ENCODE measurements at places on chromosomes 13 and 19. TPM values are rescaled to one million over a fixed set of nuclear protein-coding genes. Genes with fewer than 3 reads are reported as not detected.

The PGLYRP2 gene
- not detected for polyA plus RNA-seq

The NAT14 gene
- 45.0 TPM for polyA plus RNA-seq

The C19orf18 gene
- polyA plus RNA-seq = 1.7 TPM

The TRPM4 gene
- 47.6 TPM for polyA plus RNA-seq

The LILRB5 gene
- 1.1 TPM for polyA plus RNA-seq

The PPP1R15A gene
- 24.7 TPM for polyA plus RNA-seq

The PDS5B gene
- polyA plus RNA-seq = 6.9 TPM

The DHDH gene
- 26.3 TPM for polyA plus RNA-seq

The GPR4 gene
- 6.8 TPM for polyA plus RNA-seq

The F7 gene
- polyA plus RNA-seq = 0.52 TPM

The CD320 gene
- 63.1 TPM for polyA plus RNA-seq

DNA sequence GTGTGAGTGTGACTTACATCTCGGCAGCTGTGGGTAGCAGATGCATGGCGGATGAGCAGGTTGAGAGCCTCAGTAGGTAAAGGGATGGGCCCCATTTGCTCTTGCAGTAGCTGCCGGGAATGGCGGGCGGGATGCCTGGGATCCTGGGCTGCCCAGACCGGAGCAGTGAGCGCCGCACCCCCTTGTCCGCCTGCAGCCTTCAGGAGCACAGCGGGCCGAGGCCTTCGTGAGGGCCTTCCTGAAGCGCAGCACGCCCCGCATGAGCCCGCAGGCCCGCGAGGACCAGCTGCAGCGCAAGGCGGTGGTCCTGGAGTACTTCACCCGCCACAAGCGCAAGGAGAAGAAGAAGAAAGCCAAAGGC is 4.1 kb downstream of the POP4 start:
- DNase-seq = no peak

DNA sequence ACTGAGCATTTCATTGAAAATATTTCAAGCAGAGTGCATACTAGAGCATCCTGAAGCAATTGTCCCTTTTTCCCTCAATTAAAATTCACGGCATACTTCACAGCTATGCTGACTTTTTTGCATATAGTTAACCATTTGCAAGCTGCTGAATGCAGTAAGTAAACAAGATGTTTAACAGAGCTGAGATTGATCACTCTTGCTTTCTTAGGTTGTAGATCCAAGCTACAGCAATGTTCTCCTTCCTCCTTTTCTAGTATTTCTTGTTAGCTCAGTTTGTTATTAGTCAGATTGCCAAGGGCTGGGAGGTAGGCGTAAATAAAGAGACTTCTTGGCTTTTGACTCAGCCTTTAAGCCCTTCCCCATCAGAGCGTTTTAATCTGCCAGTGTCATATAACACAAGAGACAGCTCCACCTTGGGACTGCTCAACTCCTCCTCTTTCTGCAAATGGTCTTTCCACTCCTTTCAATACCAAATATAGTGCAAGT is at the start of gene SLITRK6:
SLITRK6 (minus strand) TSS at position 323 of the 486 bp plus-strand sequence. CDS start 2,911 bp downstream, outside the sequence.
- DNase-seq = no peak

DNA sequence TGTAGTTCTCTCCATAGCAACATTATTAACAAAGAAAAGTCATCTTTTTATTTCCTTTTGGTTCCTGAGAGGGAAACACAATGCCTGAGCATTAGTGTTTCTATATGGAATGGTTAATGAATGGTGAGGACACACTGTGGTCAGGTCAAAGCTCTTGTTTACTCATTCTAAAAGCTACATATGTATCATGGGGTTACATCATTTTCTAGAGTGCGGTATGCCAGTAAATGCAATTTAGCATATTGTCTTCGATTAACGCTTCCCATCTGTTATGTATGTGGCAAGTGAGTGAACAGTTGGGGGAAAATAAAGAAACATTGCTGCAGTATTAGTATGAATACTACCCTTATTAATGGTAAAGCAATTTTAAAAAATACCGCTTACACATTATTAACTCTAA is 1152.2 kb upstream of the SPRY2 start:
- no peak for DNase-seq

DNA sequence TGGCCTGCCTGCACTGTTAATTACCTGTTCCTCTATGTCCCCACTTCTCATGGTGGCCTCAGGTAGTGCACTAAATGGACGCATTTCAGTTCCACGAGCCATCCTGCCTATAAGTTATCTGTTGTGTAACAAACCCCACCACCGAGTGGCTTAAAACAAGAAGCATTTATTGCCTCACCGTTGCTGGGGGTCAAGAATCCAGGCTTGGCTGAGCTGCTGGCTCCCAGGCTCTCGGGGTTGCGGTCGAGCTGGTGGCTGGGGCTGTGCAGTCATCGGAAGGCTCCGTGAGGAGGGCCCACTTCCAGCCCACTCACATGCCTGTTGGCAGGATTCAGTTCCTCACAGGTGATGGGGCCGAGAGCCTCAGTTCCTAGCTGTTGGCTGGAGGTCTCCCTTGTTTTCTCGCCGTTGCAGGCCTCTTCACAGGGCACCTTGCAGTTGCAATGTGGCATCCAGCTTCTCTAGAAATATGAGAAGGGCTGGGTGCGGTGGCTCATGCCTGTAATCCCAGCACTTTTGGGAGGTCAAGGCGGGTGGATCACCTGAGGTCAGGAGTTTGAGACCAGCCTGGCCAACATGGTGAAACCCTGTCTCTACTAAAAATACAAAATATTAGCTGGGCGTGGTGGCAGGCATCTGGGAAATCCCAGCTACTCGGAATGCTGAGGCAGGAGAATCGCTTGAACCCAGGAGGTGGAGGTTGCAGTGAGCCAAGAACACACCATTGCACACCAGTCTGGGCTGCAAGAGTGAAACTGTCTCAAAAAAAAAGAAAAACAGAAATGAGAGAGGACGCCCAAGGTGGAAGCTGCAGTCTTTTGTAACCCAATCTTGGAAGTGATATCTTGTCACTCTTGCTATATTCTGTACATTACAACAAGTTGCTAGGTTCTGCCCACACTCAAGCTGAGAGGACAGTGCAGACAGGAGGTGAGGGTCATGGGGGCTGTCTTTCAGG is 6.5 kb upstream of the PTOV1 start:
- no peak for DNase-seq

- DNase-seq = no peak
Observed at GRCh38 chr13:74646091-74646490, 511.9 kb upstream of the KLF12 start.

DNA sequence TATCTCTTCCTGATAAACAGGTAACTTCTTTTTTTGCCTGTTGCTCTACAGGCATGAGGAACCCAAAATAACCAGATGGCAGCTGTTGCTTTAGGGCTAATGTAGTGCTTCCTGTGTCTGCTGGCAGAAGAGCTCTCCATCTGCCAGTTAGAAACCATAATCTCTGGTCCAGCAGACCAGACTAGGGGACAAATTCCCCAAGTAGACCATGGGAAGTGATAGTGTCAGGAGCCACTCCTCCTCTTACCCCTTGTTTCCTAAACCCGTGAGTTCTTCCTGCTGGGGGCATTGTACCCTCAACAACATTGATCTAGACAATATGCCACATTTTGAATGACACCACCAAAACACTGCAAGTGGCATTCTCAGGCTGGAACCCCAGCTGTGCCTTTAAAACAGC is 135.9 kb downstream of the DLEU7 start:
- DNase-seq = no peak

GRCh38 chr13:112455476-112456059 is 79.4 kb downstream of the SPACA7 start:
- no peak for DNase-seq

DNA sequence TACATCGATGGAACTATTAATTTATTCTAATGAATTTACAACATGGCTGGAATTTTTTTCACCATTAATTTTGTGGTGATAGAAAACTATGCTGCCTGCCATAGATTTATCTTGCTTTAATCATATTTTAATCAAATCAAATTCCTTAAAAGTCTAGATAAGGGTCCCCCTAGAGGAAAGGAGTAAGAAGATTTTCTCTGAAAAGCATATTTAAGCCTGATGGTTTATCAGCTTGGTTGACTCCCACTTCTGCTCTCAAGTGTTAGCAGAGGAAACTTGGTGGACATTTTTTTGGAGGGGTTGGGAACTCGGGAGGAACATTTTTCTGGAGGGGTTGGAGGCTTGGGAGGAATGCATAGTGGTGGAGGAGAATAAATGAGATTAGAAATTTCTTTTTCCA is 253.3 kb downstream of the KCNRG start:
- no peak for DNase-seq

- DNase-seq = peak; percentile 86
Observed at GRCh38 chr19:13149628-13150186, 468 bp downstream of the STX10 start.

DNA sequence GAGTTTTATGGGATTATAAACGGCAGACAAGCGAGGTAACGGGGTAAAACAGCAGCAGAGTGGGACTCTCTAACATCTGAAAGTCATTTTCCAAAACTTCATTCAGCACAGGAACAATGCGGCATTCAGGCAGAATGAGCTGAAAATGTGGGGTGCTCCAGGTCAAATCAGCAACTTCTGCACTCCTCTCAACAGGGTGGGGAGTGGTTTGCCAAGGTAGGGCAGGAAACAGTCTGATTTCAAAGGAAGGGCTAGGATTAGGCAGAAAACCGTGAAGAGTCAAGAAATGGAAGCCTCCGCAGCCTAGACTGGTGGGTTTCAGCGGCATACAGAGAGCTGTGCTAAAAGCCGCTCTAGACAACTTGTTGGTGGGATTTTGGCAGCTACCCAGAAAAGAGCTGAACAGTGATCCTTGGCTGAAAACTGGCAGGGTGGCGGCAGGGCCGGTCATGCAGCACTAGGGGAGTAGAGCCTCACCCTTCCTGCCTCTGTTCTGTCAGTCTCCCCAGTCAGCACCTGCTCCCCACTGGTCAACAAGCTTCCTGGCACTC is 154.2 kb upstream of the KLF12 start:
- DNase-seq = peak; percentile 41

DNA sequence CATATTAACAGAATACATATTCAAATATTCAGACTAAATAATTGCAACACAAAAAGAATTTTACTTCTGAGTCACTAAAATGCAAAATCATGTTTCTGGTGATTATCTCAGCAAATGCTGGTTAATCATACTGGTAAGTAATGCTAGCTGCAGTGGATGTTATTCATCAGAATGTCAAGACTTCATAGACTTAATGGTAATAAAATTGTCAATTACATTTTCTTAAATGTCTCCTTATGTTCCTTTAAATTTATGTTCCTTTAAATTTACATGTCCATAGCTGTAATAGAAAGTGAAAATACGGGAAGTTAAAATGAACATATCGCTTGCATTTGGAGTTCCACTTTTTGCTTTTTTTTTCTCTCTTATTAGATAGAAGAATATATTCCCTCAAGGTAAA is 853.0 kb downstream of the SLITRK6 start:
- DNase-seq = no peak

GRCh38 chr13:94656766-94657165 is 55.1 kb downstream of the GPR180 start:
- no peak for DNase-seq

DNA sequence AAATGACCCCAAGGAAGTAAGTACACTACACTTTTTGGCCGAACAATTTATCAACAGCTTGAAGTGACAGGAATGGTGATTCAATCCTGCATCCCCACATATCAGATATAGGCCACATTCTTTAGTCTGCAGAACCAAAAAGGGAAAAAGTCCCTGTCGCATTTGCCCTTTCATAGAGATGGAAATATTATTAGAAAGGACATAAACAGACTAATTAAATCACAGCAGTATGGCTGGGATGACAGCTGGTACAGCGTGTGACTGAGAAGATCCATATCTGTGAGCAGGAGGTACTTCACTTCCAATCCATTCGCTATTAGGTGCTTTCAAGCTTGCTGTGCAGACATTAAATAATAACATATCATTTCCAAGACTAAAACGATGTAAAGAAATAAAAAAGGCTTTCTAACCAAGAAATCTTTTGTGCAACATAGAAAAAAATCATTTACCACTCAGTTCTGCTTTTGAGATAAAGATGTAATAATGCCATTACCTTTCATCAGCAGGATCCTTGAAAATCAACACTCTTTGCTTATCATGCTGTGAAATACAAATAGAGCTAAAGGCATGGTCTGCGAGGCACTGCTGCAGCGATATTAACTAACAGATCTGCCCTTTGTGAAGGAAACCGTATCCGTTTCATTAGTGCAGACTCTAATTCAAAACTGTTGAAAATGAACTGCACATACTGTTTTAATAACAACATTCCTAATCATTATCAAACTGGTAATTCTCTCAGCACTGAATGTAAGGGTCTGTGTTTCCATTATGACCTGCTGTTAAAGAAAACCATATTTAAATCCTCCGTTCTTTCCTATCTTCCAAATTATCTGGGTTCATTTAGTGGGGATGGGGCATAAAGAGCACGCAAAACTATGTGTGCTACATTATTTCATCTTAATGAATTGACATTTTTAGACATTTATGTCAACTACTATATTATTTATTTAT is 245.6 kb downstream of the DACH1 start:
- DNase-seq = no peak

DNA sequence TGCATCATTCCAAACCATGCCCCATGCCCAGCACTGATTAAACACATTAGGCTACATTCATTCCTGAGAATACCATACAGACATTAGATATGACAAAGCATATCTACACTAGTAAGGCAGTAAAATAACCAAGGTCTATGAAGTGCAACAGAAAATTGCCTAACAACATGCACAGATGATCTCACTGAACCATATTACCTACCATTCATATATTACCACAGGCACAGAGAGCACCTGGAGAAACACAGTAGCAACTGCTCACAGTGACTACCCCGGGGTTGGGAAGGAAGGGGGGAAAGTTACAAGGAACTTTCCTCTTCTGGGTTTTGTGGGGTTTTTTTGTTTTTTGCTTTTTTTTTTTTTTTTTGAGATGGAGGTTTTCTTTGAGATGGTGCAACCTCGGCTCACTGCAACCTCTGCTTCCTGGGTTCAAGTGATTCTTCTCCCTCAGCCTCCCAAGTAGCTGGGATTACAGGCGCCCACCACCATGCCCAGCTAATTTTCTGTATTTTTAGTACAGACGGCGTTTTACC is 669.6 kb downstream of the UQCRFS1 start:
- DNase-seq = no peak

DNA sequence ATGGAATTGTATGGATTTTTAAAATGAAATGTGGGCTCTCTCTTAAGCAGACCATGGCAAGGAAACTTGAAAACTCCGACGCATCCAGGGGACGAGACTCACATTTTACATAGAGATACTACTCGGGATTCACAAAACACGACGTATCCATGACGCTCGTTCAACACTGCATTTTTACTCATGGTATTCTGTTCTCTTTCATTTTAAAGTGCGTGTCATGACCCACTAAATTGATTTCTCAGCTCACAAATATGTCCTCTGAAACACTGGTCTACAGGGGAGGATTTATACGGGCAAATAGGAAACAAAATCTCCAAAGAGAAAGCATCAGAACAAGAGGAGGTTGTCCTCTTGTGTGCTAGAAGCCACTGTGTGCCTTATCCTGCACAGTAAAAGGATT is 523.5 kb downstream of the MYO16 start:
- no peak for DNase-seq

Data from kidney (tissue), 22 donors.